ENCODE measurements at places on chromosomes 7 and 10.

DNA sequence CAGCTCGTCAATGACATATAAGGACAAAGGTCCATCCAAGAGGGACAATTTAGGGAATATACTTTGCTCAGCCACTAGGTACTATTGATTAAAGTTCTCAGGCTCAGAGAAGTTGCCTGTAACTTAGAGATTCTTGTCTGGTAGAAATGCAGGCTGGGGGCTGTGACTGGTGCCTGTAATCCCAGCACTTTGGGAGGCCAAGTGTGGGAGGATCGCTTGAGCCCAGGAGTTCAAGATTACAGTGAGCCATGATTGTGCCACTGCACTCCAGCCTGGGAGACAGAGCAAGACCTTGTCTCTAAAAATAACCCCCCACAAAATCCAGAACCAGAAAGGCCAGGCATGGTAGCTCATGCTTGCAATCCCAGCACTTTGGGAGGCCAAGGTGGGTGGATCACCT is 36.2 kb upstream of the ACTR3B start:
- no peak for DNase-seq

DNA sequence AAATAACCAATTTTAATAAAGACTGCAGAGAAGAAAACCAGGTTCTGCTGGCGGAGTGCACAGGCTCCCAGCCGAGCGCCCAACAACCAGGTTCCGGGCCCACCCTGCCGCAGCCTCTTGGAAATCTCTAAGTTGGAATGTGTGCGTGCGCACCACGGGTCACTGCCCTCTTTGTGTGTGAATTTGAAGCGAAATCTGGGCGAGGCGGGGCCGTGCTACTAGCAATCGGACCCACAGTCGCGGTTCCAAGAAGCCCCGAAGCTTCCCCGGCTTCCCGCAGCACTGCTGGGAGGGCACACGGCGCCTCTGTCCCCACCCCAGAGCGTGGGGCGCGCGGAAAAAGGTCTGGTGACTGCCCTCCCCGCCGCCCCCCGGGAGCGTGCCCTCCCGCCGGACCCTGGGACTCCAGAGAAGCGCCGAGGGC is 666 bp upstream of the MAP3K8 start:
- peak; percentile 85 for DNase-seq

- no peak for DNase-seq
Measured at GRCh38 chr10:58217612-58218011, 50.1 kb downstream of the IPMK start.

- no peak for DNase-seq
Measured at GRCh38 chr10:118395947-118396346, 53.8 kb upstream of the FAM204A start.

GRCh38 chr7:99409192-99409572 is 413 bp downstream of the BUD31 start:
- no peak for DNase-seq

DNA sequence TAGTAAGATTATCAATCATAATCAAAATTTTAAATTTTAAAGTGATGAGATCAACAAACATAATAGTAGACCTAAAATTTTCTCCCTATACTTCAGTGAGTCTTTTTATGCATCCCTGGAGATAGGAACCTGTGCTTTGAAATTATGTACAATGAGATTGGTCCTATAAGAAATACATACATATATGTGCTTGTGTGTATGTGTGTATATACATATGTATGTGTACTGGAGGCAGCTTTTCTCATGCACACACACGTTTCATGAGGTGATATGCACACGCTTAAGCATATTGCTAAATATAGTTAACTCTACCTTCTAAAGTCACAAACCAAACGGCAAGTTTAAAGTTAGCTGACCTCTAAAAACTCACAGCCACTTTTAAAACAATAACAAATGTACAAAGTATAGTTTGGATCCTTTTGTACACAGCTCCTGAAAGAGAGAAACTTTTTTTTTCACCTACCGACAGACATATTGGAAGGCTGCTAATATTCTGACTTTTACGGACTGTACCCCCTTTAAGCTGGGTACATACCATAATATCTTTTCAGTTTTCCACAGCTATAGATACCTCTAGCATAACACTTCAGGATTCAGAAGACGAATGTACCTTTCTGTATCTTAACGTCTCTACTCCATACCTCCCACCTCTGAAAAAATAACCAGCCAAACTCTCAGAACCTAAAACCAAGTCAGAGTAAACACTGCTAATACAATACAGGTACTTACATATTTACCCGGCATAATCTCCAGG is 3.3 kb downstream of the ITGB1 start:
- no peak for DNase-seq

DNA sequence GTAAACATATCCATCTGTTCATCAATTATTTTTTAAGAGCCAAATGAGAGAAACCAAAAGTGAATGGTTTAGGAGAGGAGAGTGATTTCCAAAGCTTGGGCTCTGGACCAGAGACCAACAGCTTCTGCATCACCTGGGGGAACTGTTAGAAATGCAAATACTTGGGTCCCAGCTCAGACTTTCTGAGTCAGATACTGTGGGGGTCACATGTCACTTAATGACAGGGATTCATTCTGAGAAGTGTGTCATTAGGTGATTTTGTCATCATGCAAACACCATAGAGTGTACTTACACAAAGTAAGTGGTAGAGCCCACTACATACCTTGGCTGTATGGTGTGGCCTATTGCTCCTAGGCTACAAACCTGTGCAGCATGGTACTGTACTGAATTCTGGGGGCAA is 128.5 kb upstream of the PRR15 start:
- no peak for DNase-seq

GRCh38 chr7:105502173-105502572 is 19.9 kb downstream of the PUS7 start:
- DNase-seq, result no peak

GRCh38 chr10:31958856-31959255 is 30.2 kb upstream of the ARHGAP12 start:
- DNase-seq, result no peak

DNA sequence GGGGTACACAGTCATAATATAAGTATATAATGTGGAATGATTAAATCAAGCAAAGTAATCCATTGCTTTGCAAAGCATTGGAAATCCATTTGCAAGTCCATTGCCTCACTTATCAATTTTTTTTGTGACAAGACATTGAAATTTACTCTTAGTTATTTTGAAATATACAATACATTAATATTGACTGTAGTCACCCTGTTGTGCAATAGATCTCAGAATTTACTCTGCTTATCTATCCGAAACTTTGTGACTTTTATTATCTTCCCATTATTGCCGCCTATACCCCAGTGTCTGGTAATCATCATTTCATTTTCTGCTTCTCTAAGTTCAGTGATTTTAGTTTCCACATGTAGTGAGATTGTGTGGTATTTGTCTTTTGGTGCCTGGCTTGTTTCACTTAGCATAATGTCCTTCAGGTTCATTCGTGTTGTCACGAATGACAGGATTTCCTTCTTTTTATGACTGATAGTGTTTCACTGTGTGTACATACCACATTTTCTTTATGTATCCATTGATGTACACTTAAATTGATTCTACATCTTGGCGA is 5.8 kb downstream of the MALRD1 start:
- DNase-seq, result no peak

DNA sequence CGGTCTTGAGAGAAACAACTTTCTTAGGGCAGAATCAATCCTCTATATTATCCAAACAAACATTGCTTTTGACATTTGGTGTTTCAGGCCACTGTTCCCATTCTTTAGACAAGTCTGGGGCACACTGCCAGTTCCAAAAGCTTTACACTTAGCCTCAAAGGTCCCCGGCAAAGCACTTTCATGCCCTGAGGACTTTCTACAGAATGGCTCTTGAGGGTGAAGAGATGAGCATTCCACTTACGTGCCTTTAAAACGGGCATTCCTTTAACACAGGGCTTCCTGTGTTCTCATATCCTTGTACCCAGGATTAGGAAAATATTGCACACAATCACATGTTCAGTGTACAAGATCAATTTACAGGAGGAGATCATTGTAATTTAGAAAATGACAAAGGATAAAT is 13.1 kb upstream of the TMEM213 start:
- no peak for DNase-seq

DNA sequence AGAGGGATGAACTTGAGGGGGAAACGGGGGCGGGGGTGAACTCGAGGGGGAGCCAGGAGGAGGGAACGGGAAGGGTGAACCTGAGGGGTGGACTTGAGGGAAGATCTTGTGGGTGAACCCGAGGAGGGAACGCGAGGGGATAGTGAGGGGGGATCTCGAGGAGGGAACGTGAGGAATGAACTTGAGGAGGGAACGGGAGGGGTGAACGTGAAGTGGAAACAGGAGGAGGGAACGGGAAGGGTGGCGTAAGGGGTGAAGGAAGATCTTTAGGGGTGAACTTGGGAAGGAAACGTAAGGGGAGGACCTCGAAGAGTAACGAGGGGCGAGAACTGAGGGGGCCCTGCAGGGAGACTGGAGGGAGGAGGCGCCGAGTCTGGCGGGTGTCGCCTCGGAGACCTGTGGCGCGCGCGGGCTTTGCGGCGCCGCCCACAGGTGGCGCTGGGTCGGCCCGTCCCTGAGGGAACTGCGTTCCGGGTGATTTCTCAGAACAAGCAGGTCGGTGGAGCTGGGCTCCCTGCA is 651 bp downstream of the MYO3A start:
- peak; percentile 57 for DNase-seq

DNA sequence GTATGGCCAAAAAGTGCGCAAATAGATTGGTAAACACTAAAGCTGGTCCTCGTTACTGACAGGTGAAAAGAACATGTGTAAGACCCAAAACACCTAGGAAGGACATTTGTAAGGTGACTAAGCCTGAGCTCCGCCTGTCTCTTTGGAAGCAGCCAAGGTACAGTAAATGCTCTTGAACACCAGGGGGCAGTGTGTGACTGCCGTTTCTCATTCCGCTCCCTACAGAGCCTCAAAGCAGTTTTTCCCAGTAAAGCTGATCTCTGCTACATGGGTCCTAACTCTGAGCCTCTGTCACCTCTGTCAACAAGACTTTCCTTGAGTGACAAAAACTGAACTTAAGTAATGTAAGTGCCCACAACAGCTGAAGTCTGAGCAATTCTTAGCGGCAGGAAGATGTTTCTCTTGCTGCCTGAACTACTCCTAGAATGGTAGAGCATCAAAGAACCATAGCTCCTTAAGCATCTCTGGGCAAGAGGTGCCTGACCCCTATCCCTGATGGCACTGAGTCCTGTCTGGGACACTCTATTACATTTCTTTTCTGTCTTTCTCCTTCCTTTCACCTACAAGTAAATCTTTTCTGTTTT is 238.0 kb upstream of the INHBA start:
- DNase-seq, result peak; percentile 75

- no peak for DNase-seq
Measured at GRCh38 chr7:75885036-75885435, 6.2 kb downstream of the RHBDD2 start.

GRCh38 chr7:41002741-41003610 is 699.9 kb downstream of the INHBA start:
- DNase-seq, result no peak

DNA sequence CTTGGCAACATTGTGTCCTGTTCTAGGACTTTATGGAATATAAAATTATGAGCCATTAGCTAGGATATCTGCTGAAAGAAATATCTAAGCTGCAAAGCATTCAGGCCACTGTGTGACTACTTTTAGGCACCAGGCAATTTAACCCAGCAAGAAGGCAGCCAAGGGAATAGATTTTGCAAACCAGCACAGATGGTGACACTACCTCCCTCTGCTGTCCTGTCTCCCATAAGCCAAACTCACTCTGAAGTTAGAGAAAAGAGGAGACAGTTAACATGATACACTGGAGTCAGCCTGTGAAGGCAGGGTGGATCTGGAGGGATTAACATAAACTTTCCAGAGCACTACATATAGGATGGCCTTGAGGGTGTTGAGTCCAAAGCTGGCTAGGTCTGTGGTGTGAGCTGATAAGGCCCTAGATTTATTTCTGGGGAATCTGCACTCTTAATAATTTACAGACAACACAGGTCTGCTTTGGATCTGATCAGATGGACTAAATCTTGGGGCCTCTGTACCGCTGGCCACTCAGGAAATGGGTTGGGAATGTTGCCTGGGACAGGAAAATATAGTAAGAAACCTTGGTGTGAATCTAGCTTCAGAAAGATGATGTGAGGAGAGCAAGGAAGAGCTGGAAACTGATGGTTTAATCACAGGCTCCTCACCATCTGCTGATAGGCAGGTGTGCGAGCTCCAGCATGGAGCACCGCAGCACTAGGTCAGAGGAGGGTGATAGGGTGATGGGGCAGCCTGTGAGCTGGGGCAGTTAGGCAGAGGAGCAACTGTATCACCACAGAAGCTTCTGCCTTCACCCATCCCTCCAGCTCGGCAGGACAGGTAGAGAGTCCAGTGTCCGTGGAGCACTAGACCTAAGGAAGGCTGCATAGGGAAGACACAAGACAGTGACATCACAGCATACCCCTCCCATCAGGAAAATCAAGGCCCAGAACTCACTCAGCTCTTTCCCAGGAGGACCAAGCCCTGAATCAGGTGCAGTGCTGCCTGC is 229.9 kb upstream of the PRSS1 start:
- no peak for DNase-seq

- no peak for DNase-seq
Measured at GRCh38 chr10:15869935-15870334, 9.6 kb upstream of the MINDY3 start.

GRCh38 chr10:62454687-62455397 is 80.7 kb downstream of the ZNF365 start:
- DNase-seq, result no peak

DNA sequence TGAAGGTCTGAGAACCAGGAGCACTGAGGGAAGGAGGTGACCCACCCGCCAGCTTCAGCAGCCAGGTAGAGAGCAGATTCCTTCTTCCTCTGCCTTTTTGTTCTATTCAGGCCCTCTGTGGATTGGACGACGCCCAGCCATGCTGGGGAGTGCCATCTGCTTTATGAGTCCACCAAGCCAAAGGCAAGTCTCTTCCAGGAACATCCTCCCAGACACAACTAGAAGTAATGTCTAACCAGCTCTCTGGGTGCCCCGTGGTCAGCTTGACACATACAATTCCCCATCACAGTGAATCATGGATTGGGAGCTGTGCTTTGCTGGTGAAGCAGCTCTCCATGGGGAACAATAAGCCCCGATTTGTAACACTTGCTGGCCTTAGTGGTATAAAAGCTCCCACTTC is 125.2 kb downstream of the CCDC3 start:
- no peak for DNase-seq

- no peak for DNase-seq
Measured at GRCh38 chr10:82529062-82529461, 654.1 kb downstream of the NRG3 start.

GRCh38 chr7:131231381-131232220 is 96.1 kb upstream of the MKLN1 start:
- DNase-seq, result no peak

- DNase-seq, result no peak
Measured at GRCh38 chr7:19408706-19409220, 263.5 kb upstream of the FERD3L start.

GRCh38 chr7:24025094-24025493 is 258.9 kb upstream of the NPY start:
- DNase-seq, result no peak
